ENCODE measurements at places on chromosomes 4 and X.

- DNase-seq, result no peak
Measured at GRCh38 chr4:7018281-7018680, 24.9 kb upstream of the TADA2B start.

DNA sequence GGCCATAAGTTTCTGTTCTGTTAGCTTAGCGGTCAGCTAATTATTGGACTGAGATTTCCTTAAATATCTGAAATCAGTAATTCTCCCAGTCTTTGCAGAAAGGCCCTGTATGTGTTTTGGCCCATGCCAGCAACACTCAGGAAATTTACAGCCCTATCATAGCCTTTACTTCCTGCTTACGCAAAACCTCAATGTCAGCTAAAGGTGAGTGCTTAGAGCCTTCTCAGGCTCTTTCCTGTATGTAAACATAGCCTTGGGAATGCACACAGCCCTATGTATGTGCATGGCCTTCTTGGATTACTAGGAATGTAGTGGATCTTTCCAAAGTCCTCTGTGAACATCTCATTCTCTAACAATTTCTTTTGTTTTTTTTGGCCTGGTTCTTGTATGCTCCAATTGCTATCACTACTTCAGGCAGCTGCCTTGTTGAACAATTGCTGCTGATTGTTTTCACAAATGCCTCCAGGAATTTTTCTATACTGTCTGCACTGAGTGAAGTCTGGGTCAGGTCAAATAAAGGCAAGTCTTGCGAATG, 200.0 kb downstream of the PPP1R2C start:
- DNase-seq, result no peak

DNA sequence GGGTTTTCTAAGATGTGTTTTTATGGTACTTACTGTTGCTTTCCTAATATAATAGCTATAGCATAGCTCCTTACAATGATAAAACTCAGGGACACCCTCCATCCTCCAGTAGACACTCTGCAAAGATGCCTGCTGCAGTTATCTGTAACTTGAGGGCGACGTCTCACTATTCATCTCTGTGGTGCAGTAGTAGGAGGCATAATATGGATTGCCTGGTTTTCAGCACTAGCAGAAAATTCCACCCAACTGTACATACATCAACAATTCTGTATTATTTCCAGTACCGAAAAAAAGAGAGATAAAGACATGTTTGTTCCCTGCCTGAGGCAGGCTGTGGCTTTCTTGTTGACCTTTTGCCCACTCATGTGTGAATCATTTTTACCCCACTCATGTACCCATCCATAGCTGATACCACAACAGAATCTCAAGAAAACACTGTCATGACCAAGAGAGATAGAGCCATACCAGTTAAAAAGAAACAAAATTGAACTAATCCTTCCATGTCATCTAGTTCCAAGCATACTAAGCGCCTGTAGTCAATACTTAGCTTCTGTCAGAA, 220.1 kb downstream of the RAB28 start:
- no peak for DNase-seq

GRCh38 chrX:10120828-10121227, 35.9 kb upstream of the CLCN4 start:
- DNase-seq, result no peak

DNA sequence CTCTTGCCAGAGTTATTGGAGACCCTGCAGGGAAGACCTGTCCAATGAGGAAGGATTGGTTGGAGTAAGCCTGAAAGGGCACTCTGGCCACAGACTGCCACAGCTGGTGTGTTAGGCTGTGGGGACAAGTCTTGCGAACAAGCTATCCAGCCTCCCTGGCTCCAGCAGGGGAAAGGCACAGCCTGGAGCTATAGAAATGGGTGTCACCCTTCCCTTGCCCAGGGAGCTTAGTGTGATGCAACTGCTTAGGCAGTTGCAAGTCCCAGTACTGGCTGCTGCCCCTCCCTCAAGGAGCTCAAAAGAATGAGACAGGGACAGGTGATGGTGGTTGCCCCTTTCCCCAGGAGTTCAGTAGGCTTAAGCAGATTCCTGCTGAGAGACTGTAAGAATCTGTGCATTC, 165.7 kb upstream of the CT83 start:
- DNase-seq, result no peak

- DNase-seq, result no peak
Measured at GRCh38 chr4:104490096-104490769, 4.5 kb downstream of the CXXC4 start.

GRCh38 chr4:53141308-53141707, 224.6 kb downstream of the SCFD2 start:
- DNase-seq, result no peak

DNA sequence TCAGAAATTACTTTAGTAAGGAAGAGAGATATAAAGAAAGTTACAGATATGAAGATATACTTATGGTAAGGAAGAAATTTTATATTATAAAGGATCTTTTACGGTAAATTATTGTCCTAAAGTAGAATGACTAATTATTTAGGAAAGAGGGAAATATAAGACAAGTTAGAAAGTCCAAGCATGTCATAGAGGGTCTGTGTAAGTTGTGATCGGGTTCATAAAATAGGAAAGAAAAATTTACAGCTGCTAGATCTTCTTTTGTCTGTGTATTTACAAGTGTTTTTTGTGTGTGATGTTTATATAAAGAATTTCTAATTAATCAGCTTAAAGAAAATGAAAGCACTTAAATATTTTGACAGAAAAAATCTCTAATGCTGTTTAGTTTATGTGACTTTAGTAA, 1054.9 kb upstream of the DIAPH2 start:
- DNase-seq, result no peak

GRCh38 chr4:159069922-159070321, 33.0 kb upstream of the RAPGEF2 start:
- no peak for DNase-seq

DNA sequence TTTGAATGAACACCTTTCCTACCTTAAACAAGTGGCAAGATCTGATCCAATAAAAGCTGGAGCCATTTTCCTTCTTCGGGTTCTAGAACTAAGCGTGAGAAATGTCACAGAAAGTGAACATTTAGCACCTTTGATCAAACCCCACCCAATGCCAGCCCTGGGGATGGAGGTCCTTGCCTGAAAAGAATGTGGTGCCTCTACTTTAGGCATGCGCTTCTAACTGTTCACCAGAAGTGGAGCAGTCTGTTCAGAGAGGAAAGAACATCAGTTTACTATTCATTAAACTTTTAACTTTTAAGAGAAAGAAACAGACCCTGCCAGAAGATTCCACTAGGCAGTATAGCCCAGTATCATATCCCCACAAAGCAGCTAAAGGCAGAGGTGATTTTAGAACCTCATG, 75.9 kb downstream of the INTS12 start:
- DNase-seq, result no peak

Measured in sciatic nerve (tissue), 2 donors.